ENCODE measurements at places on chromosomes 2 and 18.

- DNase-seq, result no peak
These were observed 88.5 kb downstream of the DYNAP start for GRCh38 chr18:54679318-54680149.

DNA sequence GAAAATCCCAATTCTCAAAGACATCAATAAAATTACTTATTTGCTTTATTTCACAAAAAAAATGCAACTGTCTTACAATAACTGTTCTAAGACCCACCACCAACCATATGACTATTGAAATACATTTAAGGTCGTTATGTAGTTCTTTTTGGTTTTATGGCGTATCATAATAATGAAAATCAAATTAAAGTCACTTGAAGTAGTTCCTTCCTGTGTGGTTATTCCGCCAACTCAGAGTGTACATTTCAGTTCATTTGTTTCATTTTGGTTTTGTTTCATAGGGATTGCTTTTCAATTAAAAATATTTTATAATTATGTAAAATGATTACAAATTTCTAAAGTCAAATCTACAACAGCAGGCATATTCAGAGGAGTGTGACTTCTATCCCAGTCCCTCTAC is 45.9 kb upstream of the AAK1 start:
- no peak for DNase-seq

DNA sequence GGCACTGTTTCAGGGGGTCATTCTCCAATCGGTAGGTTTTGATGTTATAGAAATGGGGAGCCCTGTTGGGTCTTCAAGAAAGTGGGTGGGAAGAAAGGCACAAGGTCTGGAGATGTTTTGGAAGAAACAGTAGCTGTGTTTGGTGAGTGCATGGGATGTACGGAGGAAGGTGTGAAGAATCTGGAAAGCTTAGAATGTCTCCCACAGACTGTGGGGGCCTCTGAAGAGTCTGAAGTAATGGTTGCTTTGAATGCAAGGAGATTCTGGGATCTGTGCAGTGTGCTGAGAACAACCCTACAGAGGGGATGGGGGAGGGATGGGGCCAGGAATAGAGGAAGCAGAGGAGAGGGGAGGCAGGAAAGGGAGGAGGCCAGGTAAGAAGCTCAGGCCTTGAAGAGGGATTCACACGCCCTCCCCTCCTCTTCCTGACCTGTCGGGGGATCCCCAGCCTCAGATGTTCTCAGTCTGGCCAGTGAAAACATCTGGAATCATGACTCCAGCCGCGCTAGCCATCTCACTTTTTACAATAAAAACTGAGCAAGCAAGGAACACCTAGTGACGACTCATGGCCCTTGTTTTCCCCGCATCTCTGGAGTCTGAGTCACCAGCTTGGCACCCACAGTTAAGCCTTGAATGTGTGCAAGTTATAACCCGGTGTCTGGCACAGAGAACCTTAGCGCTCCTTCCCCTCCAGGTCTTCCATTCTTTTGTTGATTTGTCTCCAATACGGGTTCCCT is 74.2 kb downstream of the SH3BP4 start:
- DNase-seq, result no peak

DNA sequence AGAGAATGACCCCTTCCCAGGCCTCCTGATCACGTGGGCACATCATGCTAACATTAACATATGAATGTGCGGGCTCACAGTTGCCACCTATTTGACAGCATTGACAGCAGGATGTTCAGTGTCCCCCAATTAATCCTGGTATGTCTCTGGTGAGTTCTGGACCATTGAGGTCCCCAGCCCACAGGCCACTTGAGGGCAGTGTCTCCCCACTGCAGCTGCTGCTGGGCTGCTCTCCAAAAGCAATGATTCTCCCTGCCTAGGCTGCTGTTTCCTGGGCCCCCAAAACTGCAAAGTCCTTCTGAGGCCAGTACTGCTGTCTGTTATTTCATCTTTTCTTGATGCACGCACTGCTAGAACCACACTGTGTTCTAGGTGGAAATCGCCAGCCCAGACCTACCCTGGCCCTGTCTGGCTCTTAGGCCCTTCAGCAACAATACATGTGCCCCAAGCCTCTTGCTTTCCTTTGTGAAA is 52.7 kb upstream of the MAPK4 start:
- no peak for DNase-seq
